ENCODE measurements at places on chromosomes 1 and 21. TPM values are rescaled to one million over a fixed set of nuclear protein-coding genes. Genes with fewer than 3 reads are reported as not detected.

The CACHD1 gene
- total RNA-seq, result 36.9 TPM

The NCAM2 gene
- 30.7 TPM for total RNA-seq

The OR2L3 gene
- total RNA-seq, result 0.79 TPM

The TNFRSF18 gene
- 0.22 TPM for total RNA-seq

The HJV gene
- total RNA-seq, result not detected

The FCRL5 gene
- total RNA-seq, result 0.20 TPM

The RIIAD1 gene
- total RNA-seq, result 2.1 TPM

The RGS8 gene
- total RNA-seq, result 6.8 TPM

The ANKRD35 gene
- 4.6 TPM for total RNA-seq

The CYP4B1 gene
- total RNA-seq, result 0.59 TPM

The OPRD1 gene
- 0.28 TPM for total RNA-seq

The TRMT1L gene
- total RNA-seq, result 21.2 TPM

The FNBP1L gene
- total RNA-seq, result 63.6 TPM

The LEFTY1 gene
- 0.79 TPM for total RNA-seq
